Retinal pigment epithelial cell (primary cell): ENCODE measurements at places on chromosomes 4 and X.

GRCh38 chr4:128653527-128654444 is 155.7 kb upstream of the JADE1 start:
- no peak for DNase-seq

GRCh38 chr4:6715704-6716017 is 313 bp upstream of the BLOC1S4 start:
- DNase-seq, result no peak

GRCh38 chrX:129737916-129738315 is 863 bp upstream of the XPNPEP2 start:
- DNase-seq, result no peak

- DNase-seq, result no peak
Observed at GRCh38 chr4:27059446-27059845, 198.8 kb downstream of the STIM2 start.
